ENCODE measurements at places on chromosomes 12 and 14.
A peak's percentile ranks its signal among the peaks of the same experiment; 100 is the strongest.

DNA sequence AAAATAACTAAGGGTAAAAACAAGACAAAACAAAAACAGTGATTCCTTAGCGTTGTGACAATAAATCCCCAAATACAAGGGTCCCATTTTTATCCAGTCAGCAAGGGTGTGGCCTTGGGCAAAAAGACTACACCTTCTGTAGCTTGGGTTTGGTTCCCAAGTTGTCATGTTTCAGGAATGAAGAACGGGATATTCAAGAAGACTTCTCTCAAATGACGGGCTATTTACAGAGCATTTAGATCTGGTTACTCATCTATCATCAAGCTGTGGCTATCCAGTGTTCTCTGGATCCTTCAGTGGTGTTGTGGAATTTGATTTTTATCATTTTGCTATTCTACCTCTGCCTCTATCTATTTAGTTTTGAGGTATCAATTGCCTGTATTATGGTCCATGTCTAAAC is 219.7 kb downstream of the SLC25A21 start:
- H3K4me1 ChIP-seq, result peaks cover 32% of the 10 kb centered on the region
- no peaks in the 10 kb centered on the region for H3K36me3 ChIP-seq
- H3K27me3 ChIP-seq, result no peaks in the 10 kb centered on the region
- no peak overlapping the region for H3K27ac ChIP-seq

DNA sequence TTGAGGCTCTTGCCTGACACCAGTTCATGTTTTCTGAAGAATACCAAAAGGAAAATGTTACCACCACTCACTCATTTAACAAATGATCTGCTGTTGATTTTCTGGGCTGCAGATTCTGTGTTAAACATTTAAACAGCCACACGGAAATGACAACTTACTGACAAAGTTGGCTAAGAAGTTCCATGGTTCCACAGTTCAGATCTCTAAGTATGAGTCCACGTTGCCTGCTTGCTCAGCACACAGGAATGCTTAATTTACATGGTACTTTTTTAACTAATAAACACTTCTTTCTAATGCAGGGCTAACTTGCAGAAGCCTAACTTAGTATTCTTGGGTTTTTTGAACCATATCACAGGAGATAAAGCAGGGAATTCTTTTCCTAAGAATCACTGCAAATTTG is 34.7 kb downstream of the PTGER2 start:
- H3K27me3 ChIP-seq, result peaks cover 3% of the 10 kb centered on the region
- peaks cover 40% of the 10 kb centered on the region for H3K4me1 ChIP-seq
- no peak overlapping the region for H3K27ac ChIP-seq

DNA sequence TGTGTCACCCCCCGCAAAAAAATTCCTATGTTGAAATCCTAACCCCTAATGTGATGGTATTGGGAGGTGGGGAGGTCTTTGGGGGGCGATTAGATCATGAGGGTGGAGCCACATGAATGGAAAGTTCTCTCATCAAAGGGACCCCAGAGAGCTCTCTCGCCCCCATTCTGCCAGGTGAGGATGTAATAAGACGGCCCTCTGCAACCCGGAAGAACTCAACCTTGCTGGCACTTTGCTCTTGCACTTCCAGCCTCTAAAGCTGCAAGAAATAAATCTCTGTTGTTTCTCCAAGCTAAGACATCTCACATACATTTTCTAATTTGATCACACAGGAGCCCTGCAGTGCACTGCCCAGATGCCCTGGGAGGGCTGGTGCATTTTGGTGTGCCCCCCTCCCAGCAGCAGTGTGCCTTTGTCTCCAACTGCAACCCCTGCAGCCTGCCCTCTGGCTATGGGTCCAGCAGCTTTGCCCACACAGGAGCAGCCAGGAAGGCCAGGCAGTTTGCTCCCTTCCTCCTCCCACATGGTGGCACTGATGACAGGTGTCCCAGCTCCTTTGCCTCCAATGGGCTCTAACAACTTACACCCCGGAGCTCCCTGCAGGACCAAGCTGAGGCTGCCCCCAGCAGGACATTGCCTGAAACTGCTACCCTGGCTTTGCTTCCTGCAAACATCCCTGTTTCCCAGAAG is 59.3 kb downstream of the C14orf132 start:
- peak; percentile 46 for DNase-seq
- H3K4me1 ChIP-seq, result peaks cover 19% of the 10 kb centered on the region
- no peak overlapping the region for H3K4me3 ChIP-seq
- H3K27me3 ChIP-seq, result peaks cover 7% of the 10 kb centered on the region
- H3K36me3 ChIP-seq, result no peaks in the 10 kb centered on the region
- no peak overlapping the region for H3K27ac ChIP-seq

- no peak for DNase-seq
- peak overlapping the region; percentile 5 for H3K4me3 ChIP-seq
- H3K36me3 ChIP-seq, result no peaks in the 10 kb centered on the region
- peaks cover 66% of the 10 kb centered on the region for H3K4me1 ChIP-seq
- H3K27me3 ChIP-seq, result peaks cover 7% of the 10 kb centered on the region
- H3K27ac ChIP-seq, result peak overlapping the region; percentile 22
Measured at GRCh38 chr12:115223991-115224390, 540.0 kb upstream of the TBX3 start.

GRCh38 chr12:67270622-67271021 is 1.5 kb downstream of the CAND1 start:
- H3K27ac ChIP-seq, result peak overlapping the region; percentile 99
- H3K4me1 ChIP-seq, result peaks cover 48% of the 10 kb centered on the region
- H3K4me3 ChIP-seq, result peak overlapping the region; percentile 98

GRCh38 chr14:74963178-74963704 is 7.8 kb upstream of the PGF start:
- peaks cover 73% of the 10 kb centered on the region for H3K4me1 ChIP-seq
- peaks cover 45% of the 10 kb centered on the region for H3K27me3 ChIP-seq
- H3K4me3 ChIP-seq, result no peak overlapping the region
- peaks cover 5% of the 10 kb centered on the region for H3K36me3 ChIP-seq
- peak overlapping the region; percentile 83 for H3K27ac ChIP-seq
- no peak for DNase-seq

- DNase-seq, result no peak
- H3K27ac ChIP-seq, result no peak overlapping the region
- H3K27me3 ChIP-seq, result peaks cover 2% of the 10 kb centered on the region
- H3K4me3 ChIP-seq, result no peak overlapping the region
- H3K4me1 ChIP-seq, result peaks cover 21% of the 10 kb centered on the region
Measured at GRCh38 chr14:54133896-54134295, 177.3 kb upstream of the BMP4 start.

GRCh38 chr14:68709007-68709406 is 83.9 kb downstream of the ZFP36L1 start:
- peaks cover 4% of the 10 kb centered on the region for H3K27me3 ChIP-seq
- H3K4me3 ChIP-seq, result no peak overlapping the region
- no peak for DNase-seq
- peaks cover 27% of the 10 kb centered on the region for H3K4me1 ChIP-seq
- no peak overlapping the region for H3K27ac ChIP-seq
- no peaks in the 10 kb centered on the region for H3K36me3 ChIP-seq
